ENCODE measurements at places on chromosomes 2 and 18.
A peak's percentile ranks its signal among the peaks of the same experiment; 100 is the strongest.

- DNase-seq, result no peak
Observed at GRCh38 chr2:69192176-69192945, 179.4 kb downstream of the ANTXR1 start.

DNA sequence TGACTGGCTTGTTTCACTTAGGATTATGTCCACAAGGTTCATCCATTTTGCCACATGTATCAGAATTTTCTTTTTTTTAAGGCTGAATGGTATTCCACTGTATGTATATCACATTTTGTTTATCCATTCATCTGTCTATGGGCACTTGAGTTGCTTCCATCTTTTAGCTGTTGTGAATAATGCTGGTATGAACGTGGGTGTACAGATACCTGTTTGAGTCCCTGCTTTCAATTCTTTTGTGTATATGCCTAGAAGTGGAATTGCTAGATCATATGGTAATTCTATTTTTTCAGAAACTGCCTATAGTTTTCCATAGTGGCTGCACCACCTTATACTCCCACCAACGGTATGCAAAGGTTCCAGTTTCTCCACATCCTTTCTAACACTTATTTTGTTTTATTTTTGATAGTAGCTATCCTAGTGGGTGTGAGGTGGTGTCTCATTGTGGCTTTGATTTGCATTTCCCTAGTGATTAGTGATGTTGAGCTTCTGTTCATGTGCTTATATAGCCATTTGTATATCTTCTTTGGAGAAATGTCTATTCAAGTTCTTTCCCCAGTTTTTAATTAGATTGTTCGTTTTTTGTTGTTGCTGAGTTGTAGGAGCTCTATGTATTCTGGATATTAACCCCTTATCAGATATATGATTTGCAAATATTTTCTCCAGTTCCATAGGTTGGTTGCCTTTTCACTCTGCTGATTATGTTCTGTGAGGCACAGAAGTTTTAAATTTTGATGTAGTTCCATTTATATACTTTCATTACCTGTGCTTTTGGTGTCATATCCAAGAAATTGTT is 40.7 kb downstream of the TTC39C start:
- no peak for DNase-seq

- DNase-seq, result no peak
Observed at GRCh38 chr2:58357521-58357920, 116.4 kb upstream of the FANCL start.

- DNase-seq, result no peak
Observed at GRCh38 chr2:163528640-163529217, 207.1 kb downstream of the FIGN start.

GRCh38 chr2:172484253-172484652 is 56.9 kb downstream of the ITGA6 start:
- no peak for DNase-seq

- peak; percentile 84 for DNase-seq
Observed at GRCh38 chr2:70686577-70687460, 81.2 kb downstream of the ADD2 start.

GRCh38 chr2:191870744-191871143 is 23.9 kb upstream of the CAVIN2 start:
- DNase-seq, result no peak

GRCh38 chr2:3741867-3742602 is 38.7 kb downstream of the DCDC2C start:
- no peak for DNase-seq

DNA sequence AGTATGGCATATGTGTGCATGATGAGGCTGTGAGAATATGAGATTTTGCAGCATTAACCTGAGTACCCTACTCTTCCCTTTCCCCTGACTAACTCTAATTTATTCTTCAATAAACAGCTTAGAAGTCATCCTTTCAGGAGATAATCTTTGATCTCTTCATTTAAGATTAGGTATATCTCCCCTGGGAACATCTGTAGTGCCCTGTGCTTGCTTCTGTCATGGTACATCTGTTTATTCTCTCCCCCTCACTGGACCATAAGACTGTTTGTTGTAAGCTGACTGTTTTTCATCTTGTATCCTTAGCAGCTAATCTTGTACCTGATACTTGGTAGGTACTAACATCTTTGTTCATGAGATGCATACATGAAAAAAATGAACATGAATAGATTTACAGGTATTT is 83.1 kb downstream of the MBD5 start:
- DNase-seq, result no peak

- no peak for DNase-seq
Observed at GRCh38 chr2:199131136-199131655, 326.5 kb downstream of the SATB2 start.

- no peak for DNase-seq
Observed at GRCh38 chr2:235268535-235268934, 225.3 kb upstream of the AGAP1 start.

GRCh38 chr2:151097895-151098294 is 163.8 kb downstream of the RBM43 start:
- DNase-seq, result no peak

GRCh38 chr2:194087089-194087958 is 1569.7 kb upstream of the SLC39A10 start:
- no peak for DNase-seq

- peak; percentile 76 for DNase-seq
Observed at GRCh38 chr2:231611273-231612108, 18.8 kb downstream of the TEX44 start.

DNA sequence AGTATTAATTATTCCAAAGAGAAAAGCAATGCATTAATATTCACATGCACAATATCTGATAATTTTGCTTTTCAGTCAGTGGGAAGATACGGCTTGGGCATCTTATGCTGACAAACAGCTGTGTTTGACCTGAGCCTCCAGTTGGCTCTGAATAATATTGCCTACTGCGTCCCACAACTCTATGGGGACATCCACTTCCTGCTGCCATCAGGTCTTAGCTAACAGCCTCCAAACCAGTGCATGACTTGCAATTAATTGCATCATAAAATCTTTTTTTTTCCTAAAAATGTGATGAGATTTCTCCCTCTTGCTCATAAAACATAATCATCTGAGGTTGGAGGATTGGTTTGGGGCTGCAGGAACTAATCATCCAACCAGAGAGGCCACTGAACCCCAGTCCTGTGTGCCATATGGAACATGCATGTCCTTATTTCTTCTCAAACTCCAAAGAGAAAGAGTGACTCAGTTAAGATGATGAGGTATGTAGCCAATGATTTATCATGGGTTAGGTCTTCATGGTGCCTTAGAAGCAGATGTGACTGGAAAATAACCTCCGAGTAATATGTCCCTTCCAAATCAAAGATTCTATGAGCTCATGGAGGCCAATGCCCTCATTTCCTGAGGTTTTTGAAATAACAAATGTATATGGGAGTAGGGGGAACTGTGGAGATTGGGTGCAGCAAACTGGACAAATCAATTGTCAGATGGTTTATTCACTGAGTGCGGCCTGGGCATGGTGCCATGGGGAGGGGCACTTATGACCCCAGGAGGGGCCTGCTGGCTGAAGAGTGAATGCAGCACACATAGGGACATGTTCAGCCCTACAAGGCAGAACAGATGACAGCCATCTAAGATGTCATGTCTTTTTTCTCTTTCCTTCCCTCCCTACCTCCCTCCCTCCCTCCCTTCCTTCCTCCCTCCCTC is 39.4 kb downstream of the EDAR start:
- no peak for DNase-seq

GRCh38 chr18:12516049-12516630 is 108.4 kb downstream of the PRELID3A start:
- DNase-seq, result no peak

All from hematopoietic multipotent progenitor cell treated with erythropoietin and hydrocortisone succinate and interleukin-3 and kit ligand, for 17 days (in vitro differentiated cells).